Umbilical cord (tissue), 2 donors: ENCODE measurements at places on chromosomes 7 and 10. TPM values are rescaled to one million over a fixed set of nuclear protein-coding genes. Genes with fewer than 3 reads are reported as not detected.

The OR2A1 gene
- 6.3 TPM for total RNA-seq

The SNX13 gene
- 78.0 TPM for total RNA-seq

The HPS1 gene
- 12.8 TPM for total RNA-seq

The EN2 gene
- total RNA-seq = 2.6 TPM

The CCDC136 gene
- 6.0 TPM for total RNA-seq

The DOCK4 gene
- 7.7 TPM for total RNA-seq

The TNS3 gene
- 73.9 TPM for total RNA-seq

The ZNF853 gene
- total RNA-seq = 21.9 TPM

The ADAM8 gene
- total RNA-seq = 6.3 TPM

DNA sequence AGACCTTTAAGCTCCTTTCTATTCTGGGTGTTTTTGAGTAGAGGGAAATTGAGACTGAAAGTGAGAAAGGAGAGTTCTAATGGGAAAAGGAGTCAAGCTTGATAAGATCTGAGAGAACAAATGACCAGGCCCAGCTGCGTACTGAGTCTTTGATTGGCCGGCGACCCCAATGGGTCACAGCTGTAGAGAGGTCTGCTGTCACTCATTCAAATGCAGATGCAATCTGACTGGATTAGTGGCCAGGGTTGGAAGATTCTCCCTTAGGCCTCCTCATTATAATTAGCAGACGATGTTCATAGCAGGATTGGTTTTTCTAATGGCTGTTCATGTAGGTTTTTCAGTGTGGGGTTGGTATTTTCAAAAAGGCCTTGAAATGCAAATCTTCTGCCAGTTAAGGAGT, 127.2 kb upstream of the SLC25A13 start:
- DNase-seq = no peak

GRCh38 chr10:91294134-91294906, 73.9 kb downstream of the PCGF5 start:
- DNase-seq = no peak

DNA sequence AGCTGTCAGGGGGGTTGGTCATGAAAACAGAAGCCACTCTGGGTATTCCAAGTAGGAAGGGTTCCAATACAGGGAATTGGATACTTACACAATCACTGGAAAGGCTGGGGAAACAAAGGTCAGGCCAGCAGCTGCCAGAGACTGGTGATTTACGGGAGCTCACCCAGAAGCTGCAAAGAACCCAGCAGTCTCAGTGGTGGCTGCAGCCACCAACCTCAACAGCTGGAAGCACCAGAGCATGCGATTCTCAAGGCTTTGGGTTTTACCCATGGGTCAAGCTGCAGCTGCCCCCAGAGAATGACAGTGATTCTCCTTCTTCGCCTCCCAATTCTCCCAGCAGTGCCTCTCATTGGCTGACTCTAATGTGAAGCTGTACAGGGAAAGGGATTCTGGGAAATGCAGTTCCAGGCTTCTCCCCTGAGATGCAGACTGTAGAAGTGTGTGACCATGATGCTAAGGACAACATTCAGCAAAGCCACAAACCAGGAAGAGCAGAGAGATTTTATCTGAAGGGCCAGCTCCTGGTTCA, 107.2 kb upstream of the TCF7L2 start:
- DNase-seq = peak; percentile 13

DNA sequence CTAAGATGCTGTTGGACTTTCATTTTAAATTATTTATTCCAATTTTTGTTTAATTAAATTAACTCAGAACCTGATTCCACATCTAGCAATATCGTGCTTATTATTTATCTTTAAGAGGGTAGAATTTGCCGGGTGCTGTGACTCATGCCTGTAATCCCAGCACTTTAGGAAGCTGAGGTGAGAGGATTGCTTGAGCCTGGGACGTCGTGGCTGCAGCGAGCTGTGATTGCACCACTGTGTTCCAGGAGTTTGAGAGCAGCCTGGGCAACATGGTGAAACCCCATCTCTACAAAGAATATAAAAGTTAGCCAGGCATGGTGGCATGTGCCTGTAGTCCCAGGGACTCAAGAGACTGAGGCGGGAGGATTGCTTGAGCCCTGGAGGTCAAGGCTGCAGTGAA, 47.8 kb downstream of the ZFAND4 start:
- no peak for DNase-seq

GRCh38 chr7:73556208-73557107, 1.0 kb downstream of the BCL7B start:
- no peak for DNase-seq

DNA sequence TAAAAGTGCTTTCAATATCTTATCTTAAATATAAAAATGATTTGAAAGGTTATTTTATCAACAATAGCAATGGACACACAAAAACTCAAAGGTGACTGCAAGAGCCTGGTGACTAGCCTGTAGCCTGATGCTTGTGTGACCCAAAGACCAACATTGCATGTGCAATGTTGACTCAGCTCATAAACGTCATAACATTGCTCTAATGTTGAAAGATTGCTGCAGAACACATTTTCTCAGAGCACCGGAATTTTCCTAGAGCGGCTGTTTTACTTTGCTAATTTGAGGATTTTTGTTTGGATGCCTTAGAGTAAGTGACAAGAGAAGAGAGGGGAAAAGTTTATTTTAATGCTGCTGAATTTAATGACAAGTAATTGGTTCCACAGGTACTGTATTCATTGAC, 107.1 kb downstream of the RAB18 start:
- peak; percentile 35 for DNase-seq

GRCh38 chr7:90666186-90666585, 70.1 kb downstream of the CDK14 start:
- peak; percentile 43 for DNase-seq

DNA sequence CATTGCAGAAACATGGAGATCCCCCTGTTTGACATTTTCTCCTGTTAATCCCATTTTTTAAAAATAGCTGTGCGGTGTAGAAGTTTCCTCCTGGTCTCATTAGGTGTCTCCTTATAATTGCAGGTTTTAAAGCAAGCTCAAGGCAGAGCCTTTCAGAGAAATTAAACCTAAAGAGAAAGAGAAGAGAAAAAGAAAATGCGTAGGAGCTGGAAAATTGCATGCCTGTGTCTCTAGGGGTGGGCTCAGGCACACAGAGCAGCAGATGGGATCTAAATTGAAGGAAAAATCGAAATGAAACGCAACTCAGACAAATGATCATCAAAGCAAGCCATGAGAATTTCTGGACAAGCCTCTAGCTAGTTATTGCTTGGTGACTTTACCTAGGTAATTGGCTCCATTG, 40.1 kb downstream of the GPR26 start:
- DNase-seq = no peak

DNA sequence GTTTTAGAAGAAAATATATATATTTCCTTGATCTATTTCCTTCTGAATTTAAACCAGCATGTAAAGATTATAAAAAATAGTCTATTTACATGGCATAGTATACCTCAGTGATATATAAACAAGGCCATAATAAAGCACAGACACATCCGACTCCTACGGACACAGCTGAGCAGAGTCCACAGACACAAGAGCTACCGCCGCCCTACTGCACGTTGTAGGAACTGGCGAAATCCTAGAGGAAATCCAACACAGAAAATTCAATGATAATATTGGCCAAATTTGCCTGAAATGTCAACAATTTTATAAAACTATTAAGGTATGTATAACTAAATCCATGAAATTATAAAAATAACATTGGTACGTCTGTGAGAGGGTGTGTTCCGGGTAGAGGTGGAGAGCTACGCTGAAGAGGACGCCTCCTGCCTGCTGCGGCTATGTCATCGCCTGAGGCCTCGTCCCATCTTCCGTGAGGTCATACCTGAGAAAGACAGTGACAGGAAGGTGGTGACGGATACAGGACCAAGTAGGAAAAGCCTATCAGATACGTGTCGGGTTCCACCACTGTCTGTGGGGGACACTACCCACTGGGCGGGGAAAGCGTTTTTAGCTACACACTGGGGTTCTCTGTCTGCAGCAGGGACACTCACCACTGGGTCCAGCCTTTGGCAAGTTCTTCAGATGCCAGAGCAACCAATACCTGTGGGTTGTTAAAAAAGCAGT, 29.3 kb upstream of the NCAPG2 start:
- no peak for DNase-seq

DNA sequence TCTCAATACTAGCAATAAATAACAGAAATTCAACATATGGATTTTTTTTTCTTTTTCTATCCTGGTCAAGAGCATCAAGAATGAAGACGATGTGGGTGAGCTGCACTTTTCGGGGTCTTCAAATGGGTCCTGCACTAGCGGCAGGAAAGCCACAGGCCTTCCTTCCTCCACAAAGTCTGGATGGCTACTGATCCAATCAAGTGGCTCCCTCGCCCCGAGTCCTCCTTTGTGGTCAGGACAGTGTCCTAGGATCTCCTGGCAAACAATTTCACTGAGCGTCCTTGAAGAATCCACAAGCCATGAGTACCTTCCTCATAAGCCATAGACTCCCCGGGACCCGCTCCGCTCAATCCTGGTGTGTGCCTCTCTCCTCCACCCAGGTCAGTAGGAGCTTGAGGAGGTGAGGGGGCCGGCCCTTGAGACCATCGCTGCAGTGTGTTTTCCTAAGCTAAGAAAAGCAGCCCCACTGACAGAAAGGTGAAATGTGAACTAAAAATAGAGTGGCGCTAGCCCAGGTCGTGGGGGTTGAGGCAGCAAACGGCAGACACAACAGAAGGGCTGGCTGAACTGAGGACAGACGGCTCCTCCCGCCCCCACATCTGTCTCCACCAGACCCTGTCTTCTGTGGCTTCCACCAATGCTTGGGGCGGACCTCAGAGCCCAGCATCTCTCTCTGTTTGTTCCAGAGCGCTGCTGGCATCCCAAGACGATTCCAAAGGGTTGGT, 202.3 kb downstream of the HERPUD2 start:
- no peak for DNase-seq

DNA sequence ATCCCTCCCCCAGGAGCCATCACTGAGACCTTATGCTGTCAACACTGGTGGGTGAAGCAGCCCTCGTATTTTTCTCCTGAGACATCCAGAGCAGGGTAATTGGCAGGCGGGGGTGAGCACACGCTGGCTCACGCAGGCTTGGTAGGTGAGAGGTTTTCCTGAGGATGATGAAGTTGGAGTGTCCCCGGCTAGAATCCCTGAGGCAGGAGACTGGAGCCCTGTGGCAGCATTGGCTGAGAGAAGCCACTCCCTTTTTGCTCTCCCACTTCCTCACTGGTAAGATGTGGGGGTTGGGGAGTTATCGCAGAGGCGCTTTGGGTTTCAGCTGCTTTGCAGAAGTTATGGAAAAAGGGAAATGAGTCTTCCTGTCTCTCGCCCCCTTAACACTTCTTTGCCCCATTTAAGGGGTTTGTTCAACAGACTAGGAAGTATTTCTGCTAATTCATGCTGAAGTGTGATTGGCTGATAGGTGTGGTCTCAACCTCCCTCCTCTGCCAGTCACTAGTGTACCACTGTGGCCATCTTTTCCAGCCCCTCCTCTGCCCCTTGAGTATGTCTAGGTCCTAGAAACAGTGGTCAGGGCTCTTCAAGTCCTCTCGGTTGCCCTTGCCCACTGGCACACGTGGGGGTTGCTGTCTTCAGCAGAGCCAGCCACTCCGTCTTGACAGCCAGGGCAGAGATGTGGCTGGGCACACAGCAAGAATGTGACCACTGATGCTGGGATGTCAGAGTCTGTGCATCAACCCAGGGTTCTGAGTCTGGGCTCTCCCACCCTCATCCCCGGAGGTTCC, 5.7 kb downstream of the ARPC1B start:
- DNase-seq = peak; percentile 74

DNA sequence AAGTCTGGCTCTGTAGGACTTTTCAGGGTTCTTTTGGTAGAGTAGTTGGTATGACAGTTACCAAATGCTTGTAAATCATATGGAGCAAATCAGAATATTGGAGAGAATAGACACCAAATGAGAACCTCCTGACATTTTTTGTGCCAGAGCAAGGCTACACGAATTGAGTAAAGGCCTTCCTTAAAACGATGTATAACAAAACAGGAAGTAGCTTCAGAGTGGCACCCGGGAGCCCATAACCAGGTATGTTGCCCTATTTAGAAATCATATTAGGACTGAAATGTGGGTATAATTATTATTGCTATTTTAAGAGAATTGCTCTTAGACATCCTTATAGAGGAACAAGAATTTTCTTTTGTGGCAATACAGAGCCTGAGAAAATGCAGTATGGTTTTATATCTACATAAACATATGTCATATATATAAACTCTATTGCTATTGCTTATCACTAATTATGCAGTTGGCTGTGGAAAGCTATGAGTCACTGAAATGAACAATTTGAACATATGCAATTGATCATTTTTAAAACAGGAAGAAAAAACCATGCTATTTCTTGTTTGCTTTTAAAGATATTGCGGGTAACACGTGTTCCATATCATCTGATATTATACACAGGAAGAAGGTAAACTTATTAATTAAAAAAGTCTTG, 197.4 kb upstream of the MTPN start:
- DNase-seq = no peak

- DNase-seq = no peak
Measured at GRCh38 chr7:148492157-148492860, 98.3 kb upstream of the C7orf33 start.

GRCh38 chr7:7103343-7104313, 78.7 kb upstream of the C1GALT1 start:
- DNase-seq = peak; percentile 47

DNA sequence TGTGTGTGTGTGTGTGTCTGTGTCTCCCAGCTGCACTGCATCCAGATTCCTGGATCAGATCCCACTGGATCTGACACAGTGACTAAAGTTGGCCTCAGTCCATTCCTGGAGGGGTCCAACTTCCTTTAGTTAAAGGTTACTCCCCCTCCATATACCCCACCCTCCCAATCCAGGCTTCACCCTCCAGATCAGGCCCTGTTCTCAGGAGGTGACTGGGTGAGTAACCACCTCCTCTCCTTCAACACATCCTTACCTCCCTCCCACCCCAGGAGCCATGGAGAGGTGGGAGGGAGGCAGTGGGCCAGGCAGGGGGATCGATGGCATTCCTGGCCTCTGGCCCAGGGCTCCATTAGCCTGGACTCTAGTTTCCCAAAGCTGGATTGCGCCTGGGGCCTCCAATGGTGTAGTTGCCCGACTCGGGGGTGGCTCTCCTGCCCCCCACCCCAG, 11.3 kb downstream of the KCNIP2 start:
- no peak for DNase-seq

DNA sequence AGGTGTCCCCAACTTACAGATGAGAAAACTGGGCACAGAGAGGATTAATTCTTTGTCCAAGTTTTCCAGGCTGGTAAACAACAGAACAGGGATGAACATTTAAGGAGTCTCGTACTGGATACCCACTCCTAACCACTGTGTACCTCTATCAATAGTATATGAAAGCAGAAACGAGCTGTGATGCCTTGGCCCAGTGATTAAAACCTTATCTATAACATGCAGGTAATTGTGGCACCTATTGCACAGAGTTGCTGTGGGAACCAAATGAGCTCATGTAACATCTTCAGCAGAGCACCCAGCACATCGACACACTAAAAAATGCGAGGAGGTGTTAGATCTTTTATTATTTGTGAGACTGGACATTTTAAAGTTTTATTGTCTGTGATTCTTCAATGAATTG, 1.6 kb downstream of the TMEM273 start:
- no peak for DNase-seq

DNA sequence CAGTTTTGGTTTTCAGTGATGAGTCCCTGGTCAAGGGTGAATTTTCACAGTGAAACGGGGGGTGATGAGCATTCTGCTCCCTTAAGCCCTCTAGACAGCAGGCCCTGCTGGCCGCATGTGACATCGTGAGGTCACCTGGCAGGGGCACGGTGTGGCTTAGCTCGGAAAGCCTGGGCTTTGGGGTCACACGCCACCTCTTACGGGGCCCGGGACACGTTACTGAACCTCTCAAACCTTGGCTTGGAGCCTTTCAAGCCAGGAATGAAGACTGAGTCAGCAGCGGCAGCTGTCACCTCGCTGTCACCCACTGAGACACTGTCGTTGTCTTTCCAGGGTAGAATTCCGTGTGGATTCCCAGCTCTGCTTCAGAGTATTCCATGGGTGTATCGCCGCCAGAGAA, 4.1 kb downstream of the GET4 start:
- no peak for DNase-seq
